ENCODE measurements at places on chromosomes 16 and 17.
A peak's percentile ranks its signal among the peaks of the same experiment; 100 is the strongest.

DNA sequence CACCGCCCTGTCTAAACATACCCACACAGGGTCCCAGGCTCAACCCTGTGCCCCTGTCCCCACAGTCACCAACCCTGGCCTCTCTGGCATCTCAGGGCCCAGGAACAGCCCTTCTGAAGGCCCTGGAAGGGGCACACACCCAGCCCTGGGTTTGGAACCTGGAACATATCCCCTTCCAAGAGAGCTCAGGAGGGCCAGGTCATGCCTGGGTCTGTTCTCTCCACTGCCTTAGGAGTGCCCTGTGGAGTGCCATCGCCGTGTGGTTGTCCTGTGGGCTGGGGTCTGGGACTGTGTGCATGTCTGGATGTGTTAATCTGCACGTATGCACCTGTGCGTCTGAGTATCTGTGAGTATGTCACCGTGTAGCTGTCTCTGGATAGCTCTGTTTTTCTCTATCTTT lies 45.2 kb upstream of the ACSM2B start:
- no peak for DNase-seq

DNA sequence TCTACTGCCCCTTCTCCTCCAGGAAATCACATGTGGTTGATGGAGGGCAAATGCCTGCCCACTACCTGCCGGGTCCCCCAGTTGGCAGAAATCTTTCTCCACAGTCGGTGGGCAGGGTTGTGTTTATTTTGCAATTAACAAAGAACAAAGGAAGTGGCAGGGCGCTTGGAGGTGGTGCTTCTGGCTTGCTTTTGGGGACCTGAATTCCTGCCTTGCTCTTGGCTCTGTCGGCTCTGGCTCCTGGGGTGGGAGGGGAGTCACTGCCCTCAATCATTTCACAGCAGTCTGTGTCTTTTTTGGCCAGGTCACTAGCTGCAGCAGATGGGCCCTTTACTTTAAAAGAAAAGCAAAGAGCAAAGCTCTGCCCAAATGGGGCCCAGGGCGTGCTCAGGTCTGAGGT lies 69.2 kb downstream of the C16orf78 start:
- DNase-seq: no peak

DNA sequence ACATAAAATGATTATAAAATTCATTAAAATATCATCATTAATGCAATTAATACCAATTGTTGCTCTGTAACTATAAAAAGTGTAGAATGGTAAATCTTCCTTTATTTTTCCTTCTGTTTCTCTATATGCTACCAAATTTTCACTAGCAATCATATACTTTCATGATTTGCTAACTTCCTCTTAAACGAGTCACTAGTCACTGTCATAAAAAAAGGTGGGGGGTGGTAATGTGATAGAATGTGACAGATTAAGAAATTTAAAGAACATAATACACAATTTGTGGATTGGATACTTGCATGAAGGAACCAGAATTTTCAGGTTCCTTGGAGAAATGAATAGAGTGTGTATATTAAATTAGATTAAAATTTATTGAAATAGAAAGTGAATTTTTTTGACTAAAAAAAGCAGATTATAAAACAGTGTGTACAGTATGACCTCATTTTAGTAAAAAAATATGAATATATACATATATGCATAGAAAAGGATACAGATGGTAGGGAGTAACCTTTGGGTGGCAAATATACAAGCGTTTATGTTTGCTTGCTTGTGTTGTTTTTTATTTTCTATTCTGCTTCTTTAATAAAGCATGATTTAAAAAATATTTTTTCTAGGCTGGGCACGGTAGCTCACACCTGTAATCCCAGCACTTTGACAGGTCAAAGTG lies 56.7 kb upstream of the C17orf78 start:
- no peak for DNase-seq

DNA sequence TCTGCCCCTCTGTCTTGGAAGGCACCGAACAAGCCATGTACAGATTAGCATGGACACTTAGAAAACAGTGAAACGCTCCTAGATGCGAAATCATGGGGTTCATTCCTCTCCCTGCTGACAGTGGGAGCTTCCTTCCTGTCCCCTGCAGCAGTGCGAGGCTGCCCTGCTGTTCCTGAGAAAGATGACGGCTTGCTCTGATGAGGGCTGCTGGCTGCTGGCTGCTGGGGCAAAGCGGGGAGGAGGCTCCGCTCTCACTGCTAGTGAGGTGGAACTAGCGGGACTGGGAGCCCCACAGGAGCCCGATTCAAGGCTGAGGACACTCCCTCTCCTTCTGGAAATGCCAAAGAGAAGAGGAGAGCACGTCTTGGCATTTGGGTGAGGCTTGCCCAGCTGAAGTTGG lies 25.9 kb upstream of the CACNG4 start:
- no peak for DNase-seq

DNA sequence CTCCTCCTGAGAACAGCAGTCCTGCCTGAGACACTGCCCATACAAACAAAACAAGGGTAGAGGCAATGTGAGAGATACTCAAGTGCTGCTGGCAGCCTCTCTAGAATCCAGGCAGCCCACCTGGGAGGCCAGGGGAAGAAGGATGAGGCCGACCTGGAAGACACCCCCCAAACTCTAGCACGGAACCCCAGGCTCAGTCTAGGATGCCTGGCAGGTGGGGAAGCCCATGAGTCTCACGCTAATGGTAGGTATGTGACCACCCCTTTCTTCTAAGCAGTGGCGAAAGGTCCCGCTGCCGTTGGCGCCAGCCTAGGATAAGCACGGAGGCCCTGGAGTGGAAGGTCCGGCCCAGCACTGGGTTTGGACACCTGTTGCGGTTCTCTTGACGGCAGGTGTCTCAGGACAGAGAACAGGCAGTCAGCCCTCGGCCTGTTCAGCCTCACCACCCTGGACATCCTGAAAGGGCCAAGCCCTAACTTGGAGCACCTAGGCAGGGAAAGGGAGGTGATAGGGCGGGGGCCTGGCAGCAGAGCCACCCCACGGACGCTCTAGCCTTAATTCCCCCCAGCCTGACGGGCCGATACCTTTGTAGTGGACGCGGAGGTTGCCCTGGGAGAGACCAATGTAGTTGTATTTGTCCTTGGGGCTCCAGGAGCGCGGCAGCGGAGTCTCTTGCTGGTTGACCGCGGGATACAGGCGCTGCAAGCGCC lies 487 bp downstream of the RANBP10 start:
- DNase-seq: peak; percentile 21

- no peak for DNase-seq
Measured at GRCh38 chr17:42723636-42724035, 21.2 kb downstream of the EZH1 start.

GRCh38 chr16:79083508-79084299 lies 516.8 kb downstream of the MAF start:
- DNase-seq: no peak

GRCh38 chr16:86038926-86039310 lies 140.0 kb downstream of the IRF8 start:
- DNase-seq: no peak

DNA sequence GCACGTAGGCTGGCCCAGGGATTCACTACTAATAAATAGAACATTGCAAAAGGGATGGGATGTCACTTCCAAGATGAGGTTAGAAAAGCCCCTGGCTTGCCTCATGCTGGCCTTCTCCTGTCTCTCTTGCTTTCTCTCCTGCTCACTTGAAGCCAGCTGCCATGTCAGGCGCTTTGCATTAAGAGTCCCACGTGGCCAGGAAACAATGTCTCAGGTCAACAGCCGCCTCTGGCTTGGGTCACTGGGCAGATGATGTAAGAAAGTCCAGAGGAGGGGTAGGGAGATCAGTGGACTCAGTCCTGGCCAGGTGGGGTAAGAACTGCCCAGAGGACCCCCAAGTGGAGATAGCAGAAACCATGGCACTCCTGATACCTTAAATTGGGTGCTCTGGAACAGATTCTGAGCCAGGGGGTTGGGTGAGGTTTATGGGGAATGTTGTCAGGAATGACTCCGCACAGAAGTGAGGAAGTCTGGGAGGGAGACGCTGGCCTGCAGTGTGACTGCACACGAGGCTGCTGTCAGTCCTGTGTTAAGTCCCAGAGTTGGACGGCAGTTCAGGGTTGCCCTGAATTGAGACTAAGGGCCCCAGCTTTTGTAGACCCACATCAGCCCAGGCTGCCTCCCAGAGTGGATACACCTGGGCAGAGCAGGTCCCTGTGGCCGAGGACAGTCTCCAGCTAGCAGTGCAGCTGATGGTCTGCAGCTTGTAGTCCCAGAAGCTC lies 17.7 kb downstream of the C16orf82 start:
- DNase-seq: no peak

- no peak for DNase-seq
Measured at GRCh38 chr16:86575095-86575685, 3.2 kb upstream of the FOXL1 start.

DNA sequence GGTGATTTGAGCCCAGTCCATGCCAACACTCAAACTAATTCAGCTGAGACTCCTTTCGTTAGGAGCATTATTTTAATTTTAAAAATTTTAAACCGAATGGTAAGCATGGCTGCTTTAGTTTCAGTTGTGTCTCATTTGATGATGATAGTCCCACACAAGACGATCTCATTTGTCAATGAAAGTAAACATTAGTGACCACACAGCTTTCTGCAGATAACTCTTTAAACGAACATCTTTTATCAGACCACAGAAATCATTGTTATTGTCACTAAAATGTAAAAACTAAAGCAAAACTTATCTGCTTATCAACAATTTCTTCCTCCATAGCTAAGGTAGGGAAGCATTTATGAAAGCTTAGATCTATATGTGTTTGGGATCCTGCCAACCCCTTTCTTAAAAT lies 382.2 kb downstream of the ZFHX3 start:
- no peak for DNase-seq

DNA sequence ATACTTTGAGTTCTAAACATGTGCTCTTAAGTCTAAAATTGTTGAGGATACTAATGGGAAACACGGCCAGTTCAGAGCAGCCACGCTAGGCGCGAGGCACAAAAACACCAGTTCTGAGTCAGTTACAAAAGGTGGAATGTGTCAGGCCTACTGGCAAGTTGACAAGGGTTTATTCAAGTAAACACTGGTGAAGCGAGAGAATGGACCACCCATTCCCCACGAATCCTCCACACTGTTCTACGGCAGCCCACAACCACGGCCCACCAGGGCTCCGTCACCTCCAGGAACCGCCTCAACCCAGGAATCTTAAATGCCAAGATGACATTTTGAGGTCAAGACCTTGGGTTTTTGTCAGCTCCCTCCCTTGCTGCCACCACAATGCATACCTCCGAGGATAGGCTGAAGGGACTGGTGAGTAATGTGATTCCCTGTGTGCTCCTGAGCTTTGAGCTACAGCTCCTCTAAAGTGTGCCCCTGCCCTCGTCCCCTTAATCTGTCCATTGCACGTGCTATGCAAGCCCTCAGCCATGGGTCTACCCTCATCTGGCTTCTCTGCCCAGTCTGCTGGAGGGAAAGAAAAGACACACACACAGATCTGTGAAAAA lies 28.5 kb upstream of the TRAP1 start:
- no peak for DNase-seq

DNA sequence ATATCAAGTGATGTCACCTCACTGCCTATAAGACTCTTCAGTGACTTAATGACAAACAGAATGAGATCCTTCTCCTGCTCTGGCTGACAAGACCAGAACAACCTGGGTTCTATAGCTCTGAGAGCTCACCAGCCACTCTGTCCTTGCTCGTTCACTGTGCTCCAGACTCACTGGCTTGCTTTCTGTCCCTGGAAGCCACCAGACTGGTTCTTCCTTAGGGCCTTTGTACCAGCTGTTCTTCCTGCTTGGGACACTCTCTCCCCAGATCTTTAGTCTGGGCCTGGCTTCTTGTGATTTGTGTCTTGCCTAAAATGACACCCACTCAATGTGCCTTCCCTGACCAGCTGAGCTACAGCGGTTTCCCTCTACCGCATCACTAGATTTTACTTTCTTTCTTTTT lies 76.1 kb downstream of the FTO start:
- DNase-seq: no peak

GRCh38 chr17:3026856-3027751 lies 36.3 kb downstream of the OR1D5 start:
- DNase-seq: peak; percentile 38

DNA sequence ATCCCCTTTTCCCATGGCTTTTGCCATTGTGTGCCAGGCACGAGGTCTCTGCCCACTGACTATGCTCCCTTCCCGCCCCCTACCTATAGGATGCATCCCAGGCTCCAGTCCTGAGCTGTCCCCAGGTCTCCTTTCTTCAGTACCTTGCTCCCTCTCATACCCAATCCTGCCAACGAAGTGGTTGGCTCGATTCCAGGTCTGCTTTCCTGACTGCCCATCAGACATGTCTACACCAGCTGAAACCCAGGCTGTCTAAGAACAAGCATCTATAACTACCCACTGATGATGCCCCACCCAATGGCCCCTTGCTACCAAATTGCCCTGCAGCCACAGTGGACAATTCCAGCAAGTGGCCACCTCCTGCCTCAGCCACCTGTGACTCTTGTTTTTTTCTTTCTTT lies 479.1 kb downstream of the SOX9 start:
- DNase-seq: no peak

DNA sequence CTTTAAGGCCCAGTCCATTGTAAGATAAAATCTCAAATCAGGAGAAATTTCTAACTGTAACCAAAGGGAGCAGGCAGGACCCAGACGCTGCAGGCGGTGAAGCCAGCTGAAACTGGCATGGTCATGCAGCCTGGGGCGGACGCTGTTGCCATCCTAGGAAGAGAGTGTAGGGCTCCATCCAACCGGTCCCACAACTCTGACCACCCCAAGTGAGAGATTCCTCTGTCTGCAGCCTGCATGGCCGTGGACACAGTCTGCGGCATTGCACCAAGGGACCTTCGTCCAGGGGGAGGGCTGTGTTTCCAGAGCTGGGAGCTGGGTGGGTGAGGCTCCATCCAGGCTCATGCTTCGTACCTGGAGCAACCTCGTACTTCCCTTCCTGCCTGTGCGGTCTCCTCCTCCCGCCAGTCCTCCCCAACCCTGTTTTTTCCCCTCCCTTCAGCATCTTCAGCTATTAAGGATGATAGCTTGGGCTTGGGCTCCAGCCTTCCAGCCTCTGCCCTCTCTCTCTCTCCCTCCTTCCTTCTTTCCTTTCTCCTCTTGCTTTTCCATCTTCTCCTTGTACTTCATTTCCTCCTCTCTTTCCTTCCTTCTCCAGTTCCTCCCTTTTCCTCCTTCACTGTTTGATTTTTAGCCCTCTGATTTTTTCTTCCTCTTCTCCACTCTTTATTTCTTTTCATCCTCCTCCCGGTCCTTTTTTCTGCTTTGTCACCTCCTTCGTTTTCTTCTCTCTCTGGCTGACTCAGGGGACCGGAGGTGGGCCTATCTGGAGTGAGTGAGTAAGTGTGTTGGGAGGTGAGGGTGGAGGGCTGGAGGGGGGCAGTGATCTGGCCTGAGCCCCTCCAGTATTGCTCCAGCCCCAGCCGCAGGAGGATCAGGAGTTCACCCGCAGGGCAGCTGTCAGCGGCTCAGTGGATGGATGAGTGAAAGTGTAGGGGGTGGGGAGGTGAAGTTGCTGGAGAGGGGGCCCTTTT lies 17.0 kb upstream of the LHX1 start:
- no peak for DNase-seq

All from foreskin fibroblast (primary cell).